ENCODE measurements at places on chromosomes 3 and 15.
A peak's percentile ranks its signal among the peaks of the same experiment; 100 is the strongest.

DNA sequence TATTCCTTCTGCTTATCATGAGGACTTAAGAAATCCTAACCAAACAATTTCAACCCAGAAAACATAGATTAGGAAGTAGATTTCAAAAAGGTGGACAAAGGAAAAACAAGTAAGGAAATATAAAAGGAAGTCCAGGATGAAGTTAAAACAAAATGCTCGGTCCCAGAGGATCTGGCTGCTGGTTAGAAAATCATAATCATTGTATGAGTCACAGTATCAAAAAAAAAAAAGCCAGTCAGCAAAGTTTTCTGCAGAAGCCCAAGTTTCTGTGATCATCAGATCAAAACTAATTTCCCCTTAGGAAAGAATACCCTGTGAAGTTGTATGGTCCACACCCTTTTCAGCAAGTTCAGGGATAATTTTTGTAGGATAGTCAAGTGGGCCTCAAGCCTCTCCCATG lies 43.0 kb upstream of the LRTM1 start:
- peak overlapping the region; percentile 43 for H3K27ac ChIP-seq
- H3K36me3 ChIP-seq = peaks cover 23% of the 10 kb centered on the region
- H3K4me3 ChIP-seq = peak overlapping the region; percentile 2
- peak; percentile 12 for DNase-seq

DNA sequence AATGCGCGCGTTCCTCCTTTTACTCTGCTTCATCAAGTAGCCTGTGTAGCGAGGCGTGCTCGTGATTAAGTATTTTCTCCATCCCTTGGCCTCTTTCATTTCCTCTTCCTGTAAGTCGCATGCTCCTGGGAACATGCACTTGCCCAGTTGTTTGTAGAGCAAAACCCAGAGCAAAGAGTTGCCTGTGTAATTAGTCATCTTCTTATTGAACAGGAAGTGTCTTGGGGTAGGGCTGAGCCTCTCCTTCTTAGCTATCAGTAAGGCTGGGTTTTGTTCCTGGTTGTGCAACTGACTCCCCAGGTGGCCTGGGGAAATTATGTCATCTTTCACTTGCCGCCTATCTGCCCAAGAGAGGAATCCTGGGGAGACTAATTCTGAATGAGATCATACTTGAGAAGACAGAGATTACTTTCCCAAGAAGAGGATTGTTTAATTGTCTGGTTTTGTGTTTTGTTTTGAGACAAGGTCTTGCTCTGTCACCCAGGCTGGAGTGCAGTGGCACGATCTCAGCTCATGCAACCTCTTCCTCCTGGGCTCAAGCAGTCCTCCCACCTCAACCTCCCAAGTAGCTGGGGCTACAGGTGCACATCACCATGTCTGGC lies 14.9 kb downstream of the LIPH start:
- no peaks in the 10 kb centered on the region for H3K27me3 ChIP-seq
- H3K4me1 ChIP-seq = peaks cover 13% of the 10 kb centered on the region
- peak; percentile 79 for DNase-seq
- H3K4me3 ChIP-seq = no peak overlapping the region
- H3K27ac ChIP-seq = peak overlapping the region; percentile 46

- H3K4me3 ChIP-seq = no peak overlapping the region
- no peak for DNase-seq
- H3K27ac ChIP-seq = no peak overlapping the region
- H3K36me3 ChIP-seq = no peaks in the 10 kb centered on the region
- H3K4me1 ChIP-seq = no peaks in the 10 kb centered on the region
- no peaks in the 10 kb centered on the region for H3K27me3 ChIP-seq
Measured at GRCh38 chr3:138642226-138642926, 33.8 kb downstream of the FAIM start.

GRCh38 chr3:114902691-114903101 lies 244.4 kb downstream of the ZBTB20 start:
- H3K4me1 ChIP-seq = no peaks in the 10 kb centered on the region
- no peaks in the 10 kb centered on the region for H3K27me3 ChIP-seq
- no peak overlapping the region for H3K27ac ChIP-seq
- no peaks in the 10 kb centered on the region for H3K36me3 ChIP-seq
- DNase-seq = no peak

DNA sequence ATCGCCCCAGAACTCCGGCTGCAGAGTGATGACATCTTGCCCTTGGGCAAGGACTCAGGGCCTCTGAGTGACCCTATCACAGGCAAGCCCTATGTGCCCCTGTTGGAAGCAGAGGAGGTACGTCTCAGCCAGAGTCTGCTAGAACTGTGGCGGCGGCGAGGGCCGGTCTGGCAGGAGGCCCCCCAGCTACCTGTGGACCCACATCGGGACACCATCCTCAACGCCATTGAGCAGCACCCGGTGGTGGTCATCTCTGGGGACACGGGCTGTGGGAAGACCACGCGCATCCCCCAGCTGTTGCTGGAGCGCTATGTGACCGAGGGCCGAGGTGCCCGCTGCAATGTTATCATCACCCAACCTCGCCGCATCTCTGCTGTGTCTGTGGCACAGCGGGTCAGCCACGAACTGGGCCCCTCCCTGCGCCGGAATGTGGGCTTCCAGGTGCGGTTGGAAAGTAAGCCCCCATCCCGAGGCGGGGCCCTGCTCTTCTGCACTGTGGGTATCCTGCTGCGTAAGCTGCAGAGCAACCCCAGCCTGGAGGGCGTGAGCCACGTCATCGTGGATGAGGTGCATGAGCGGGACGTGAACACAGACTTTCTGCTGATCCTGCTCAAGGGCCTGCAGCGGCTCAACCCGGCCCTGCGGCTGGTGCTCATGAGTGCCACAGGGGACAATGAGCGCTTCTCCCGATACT lies 43.4 kb downstream of the DHX30 start:
- H3K27me3 ChIP-seq = no peaks in the 10 kb centered on the region
- peaks cover 88% of the 10 kb centered on the region for H3K36me3 ChIP-seq
- no peak for DNase-seq
- H3K4me1 ChIP-seq = no peaks in the 10 kb centered on the region
- no peak overlapping the region for H3K27ac ChIP-seq

- H3K27me3 ChIP-seq = no peaks in the 10 kb centered on the region
- no peaks in the 10 kb centered on the region for H3K36me3 ChIP-seq
- DNase-seq = no peak
- H3K27ac ChIP-seq = no peak overlapping the region
- H3K4me3 ChIP-seq = no peak overlapping the region
Measured at GRCh38 chr15:100043068-100043641, 298.6 kb downstream of the ADAMTS17 start.

DNA sequence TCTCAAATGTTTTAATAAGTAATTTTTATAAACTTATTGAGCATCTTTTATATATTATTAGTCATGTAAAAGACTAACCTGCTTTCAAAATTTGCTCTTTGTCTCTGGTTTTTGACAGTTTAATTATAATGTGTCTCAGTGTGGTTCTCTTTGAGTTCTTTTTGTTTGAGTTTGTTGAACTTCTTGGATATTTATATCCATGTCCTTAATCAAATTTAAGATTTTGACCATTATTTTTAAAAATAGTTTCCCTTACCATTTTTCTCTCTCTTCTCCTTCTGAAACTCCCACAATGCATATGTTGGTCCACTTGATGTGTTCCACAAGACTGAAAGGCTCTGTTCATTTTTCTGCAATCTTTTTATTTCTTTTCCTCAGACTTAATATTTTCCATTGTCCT lies 366.1 kb upstream of the GOLIM4 start:
- DNase-seq = no peak
- no peaks in the 10 kb centered on the region for H3K27me3 ChIP-seq
- H3K36me3 ChIP-seq = no peaks in the 10 kb centered on the region

- no peak overlapping the region for H3K4me3 ChIP-seq
- peak; percentile 27 for DNase-seq
- H3K36me3 ChIP-seq = no peaks in the 10 kb centered on the region
- H3K27me3 ChIP-seq = no peaks in the 10 kb centered on the region
- H3K4me1 ChIP-seq = peaks cover 17% of the 10 kb centered on the region
- H3K27ac ChIP-seq = no peak overlapping the region
Measured at GRCh38 chr3:30040126-30040525, 566.3 kb upstream of the TGFBR2 start.

DNA sequence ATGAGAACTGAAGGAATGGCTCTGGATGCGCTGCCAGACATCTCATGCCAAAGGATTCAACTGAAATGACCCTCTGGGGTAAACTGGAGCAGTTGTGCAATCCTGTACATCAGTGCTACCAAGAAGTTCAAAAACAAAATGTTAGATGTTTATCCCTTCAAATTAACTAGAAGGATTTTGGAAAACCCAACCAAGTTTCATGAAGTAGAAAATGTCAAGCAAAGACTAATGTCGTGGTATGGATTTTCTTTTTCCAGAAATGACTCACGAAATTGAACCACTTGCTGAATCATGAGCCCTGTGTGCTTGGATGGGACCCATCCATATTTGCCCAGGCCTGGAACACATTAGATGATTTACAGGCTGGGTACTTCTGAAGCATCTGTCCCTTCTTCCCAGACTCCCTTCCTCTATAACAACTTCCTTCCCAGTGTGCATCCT lies 101.6 kb downstream of the LRTM1 start:
- H3K4me1 ChIP-seq = no peaks in the 10 kb centered on the region
- H3K27ac ChIP-seq = no peak overlapping the region
- H3K27me3 ChIP-seq = no peaks in the 10 kb centered on the region
- DNase-seq = no peak
- no peak overlapping the region for H3K4me3 ChIP-seq

GRCh38 chr3:99562138-99562537 lies 76.3 kb upstream of the COL8A1 start:
- no peak overlapping the region for H3K4me3 ChIP-seq
- DNase-seq = no peak
- H3K27ac ChIP-seq = no peak overlapping the region

- no peak for DNase-seq
- H3K27me3 ChIP-seq = no peaks in the 10 kb centered on the region
- no peak overlapping the region for H3K4me3 ChIP-seq
- no peaks in the 10 kb centered on the region for H3K36me3 ChIP-seq
- H3K4me1 ChIP-seq = no peaks in the 10 kb centered on the region
- H3K27ac ChIP-seq = no peak overlapping the region
Measured at GRCh38 chr15:47814620-47815019, 97.3 kb downstream of the SEMA6D start.

GRCh38 chr3:50124800-50125178 lies 30.3 kb upstream of the SEMA3F start:
- no peak overlapping the region for H3K4me3 ChIP-seq
- peaks cover 13% of the 10 kb centered on the region for H3K36me3 ChIP-seq
- H3K27me3 ChIP-seq = no peaks in the 10 kb centered on the region
- no peaks in the 10 kb centered on the region for H3K4me1 ChIP-seq
- peak; percentile 2 for DNase-seq

All from CD14-positive monocyte (primary cell).